ENCODE measurements at places on chromosomes 5 and 9. TPM values are rescaled to one million over a fixed set of nuclear protein-coding genes. Genes with fewer than 3 reads are reported as not detected.

- DNase-seq: no peak
Observed at GRCh38 chr9:88308831-88309560, 79.2 kb upstream of the SPIN1 start.

GRCh38 chr9:91426123-91426745 is 2.6 kb upstream of the NFIL3 start:
- no peak for DNase-seq

GRCh38 chr5:91121347-91121993 is 261.6 kb downstream of the ARRDC3 start:
- DNase-seq: no peak

- no peak for DNase-seq
Observed at GRCh38 chr9:36424289-36425055, 24.4 kb upstream of the RNF38 start.

Gene ADAMTSL1
- not detected for total RNA-seq

Gene FBLL1
- total RNA-seq: not detected

Gene SLC36A3
- total RNA-seq: not detected

Gene SLC6A18
- not detected for total RNA-seq

Gene SYK
- 0.80 TPM for total RNA-seq
